ENCODE measurements at places on chromosomes 6 and 20. TPM values are rescaled to one million over a fixed set of nuclear protein-coding genes. Genes with fewer than 3 reads are reported as not detected.

Gene BTNL2
- not detected for total RNA-seq

Gene HACE1
- total RNA-seq: 2.6 TPM

Gene BPIFA1
- not detected for total RNA-seq

Gene OR2W1
- total RNA-seq: not detected

Gene RSPH9
- 0.28 TPM for total RNA-seq

Gene PPP1R14C
- 1.7 TPM for total RNA-seq

Gene FERMT1
- total RNA-seq: 16.7 TPM

Gene BPIFB4
- total RNA-seq: not detected

Gene PRR18
- 0.14 TPM for total RNA-seq

Gene HTR1B
- 0.18 TPM for total RNA-seq

Gene HLA-DRB5
- total RNA-seq: not detected

Gene SLC32A1
- total RNA-seq: not detected

Gene FOXQ1
- total RNA-seq: 4.8 TPM

Gene MYO6
- total RNA-seq: 8.9 TPM

Gene SRSF12
- 1.9 TPM for total RNA-seq

Gene MAS1
- not detected for total RNA-seq

Gene MRAP2
- total RNA-seq: 1.1 TPM

Gene TRIM40
- not detected for total RNA-seq

Gene GPX5
- total RNA-seq: not detected

Gene PDE7B
- 0.95 TPM for total RNA-seq

Gene RSPH3
- 3.9 TPM for total RNA-seq

Gene TREML2
- total RNA-seq: not detected

Gene ADGB
- total RNA-seq: not detected

Gene PROKR2
- not detected for total RNA-seq

Gene SRC
- 173 TPM for total RNA-seq

Gene NEU1
- total RNA-seq: 30.5 TPM

Gene DCDC2
- total RNA-seq: 2.0 TPM

Gene EYA2
- total RNA-seq: 2.6 TPM

Gene GPR6
- not detected for total RNA-seq

Gene PHACTR1
- total RNA-seq: 0.06 TPM

Gene PLCB1
- total RNA-seq: 0.33 TPM

Gene KCNG1
- 26.2 TPM for total RNA-seq

Gene WFDC12
- total RNA-seq: not detected

Gene HUS1B
- not detected for total RNA-seq

Gene ZNF217
- 24.1 TPM for total RNA-seq

Gene CCN6
- not detected for total RNA-seq

Gene LGSN
- total RNA-seq: 2.3 TPM

Gene TRAPPC3L
- not detected for total RNA-seq

Gene MOXD1
- 1.5 TPM for total RNA-seq

Gene CTAGE9
- total RNA-seq: not detected

Gene CRISP3
- total RNA-seq: not detected

Gene PGC
- not detected for total RNA-seq

Gene PTK7
- total RNA-seq: 4.1 TPM

Gene RGS17
- 3.2 TPM for total RNA-seq

Gene MTHFD1L
- total RNA-seq: 42.2 TPM

Gene GMPR
- 3.8 TPM for total RNA-seq

Gene AIF1
- not detected for total RNA-seq

Gene PLCB4
- 20.7 TPM for total RNA-seq

Gene PSMF1
- 198 TPM for total RNA-seq

Gene SLC13A3
- not detected for total RNA-seq

Gene MYLK4
- 0.15 TPM for total RNA-seq

Gene RBBP8NL
- 0.31 TPM for total RNA-seq

Gene MUCL3
- total RNA-seq: 0.08 TPM
